Uterus (tissue), 4 donors: ENCODE measurements at places on chromosomes 5 and 9.
A peak's percentile ranks its signal among the peaks of the same experiment; 100 is the strongest.

DNA sequence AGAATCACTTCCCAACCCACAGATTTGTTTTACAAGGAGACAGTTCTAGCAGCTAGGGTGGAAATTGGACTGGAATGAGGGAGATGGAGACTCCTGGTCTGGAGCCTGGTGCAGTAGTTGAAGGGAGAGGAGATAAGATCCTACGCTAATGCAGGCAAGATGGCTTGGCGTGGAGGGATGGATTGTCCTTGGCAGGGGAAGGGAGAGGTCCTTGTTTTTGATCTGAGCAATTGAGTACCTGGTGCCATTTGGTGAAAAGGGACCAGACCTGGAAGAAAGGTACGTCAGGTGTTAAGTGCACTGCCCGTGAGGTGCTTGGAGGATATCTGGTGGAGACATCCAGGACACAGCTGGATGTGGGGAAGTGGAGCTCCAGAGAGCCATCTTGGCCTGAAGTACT lies 35.7 kb downstream of the ANGPTL2 start:
- no peak for DNase-seq

DNA sequence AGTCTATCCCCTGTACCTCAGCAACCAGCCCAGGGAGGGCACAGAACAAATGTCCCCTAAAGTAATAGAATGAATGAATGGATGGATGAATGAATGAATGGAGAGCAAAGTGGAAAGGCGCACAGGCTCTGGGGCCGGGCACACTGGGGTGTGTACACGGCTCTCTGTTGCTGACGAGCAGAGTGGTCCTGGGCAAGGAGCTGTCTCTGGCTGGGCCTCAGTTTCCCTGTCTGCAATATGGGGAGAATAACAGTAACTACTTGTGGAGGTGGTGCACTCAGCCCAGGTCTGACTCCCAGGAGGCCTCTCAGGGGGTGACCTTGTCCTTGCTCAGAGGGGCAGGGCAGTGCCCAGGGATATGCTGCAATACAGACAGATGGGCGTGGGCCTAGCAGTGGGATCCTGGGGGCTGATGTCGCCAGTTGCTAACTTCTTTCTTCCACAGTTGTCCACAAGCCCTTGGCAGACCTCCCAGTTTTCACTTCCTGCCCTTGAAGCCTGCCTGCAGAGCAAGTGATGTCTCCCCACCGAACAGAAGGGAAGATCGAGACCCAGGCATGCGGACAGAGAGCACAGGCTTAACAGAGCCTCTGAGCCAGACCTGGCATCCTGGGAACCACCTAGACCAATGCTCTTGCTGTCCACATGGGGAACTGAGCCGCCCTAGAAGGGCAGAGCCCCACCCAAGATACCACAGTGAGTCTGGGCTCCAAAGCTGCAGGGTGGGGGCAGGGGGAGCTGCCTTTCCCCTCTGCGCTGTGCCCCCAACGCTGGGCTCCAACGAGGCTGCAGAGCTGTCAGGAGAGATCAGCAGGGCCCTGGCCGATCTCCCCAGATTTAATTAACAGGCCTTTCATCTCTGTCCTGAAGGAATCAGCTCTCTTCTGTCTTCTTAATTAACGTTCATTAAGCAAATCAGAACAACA lies 13.6 kb upstream of the LAMC3 start:
- DNase-seq, result no peak

DNA sequence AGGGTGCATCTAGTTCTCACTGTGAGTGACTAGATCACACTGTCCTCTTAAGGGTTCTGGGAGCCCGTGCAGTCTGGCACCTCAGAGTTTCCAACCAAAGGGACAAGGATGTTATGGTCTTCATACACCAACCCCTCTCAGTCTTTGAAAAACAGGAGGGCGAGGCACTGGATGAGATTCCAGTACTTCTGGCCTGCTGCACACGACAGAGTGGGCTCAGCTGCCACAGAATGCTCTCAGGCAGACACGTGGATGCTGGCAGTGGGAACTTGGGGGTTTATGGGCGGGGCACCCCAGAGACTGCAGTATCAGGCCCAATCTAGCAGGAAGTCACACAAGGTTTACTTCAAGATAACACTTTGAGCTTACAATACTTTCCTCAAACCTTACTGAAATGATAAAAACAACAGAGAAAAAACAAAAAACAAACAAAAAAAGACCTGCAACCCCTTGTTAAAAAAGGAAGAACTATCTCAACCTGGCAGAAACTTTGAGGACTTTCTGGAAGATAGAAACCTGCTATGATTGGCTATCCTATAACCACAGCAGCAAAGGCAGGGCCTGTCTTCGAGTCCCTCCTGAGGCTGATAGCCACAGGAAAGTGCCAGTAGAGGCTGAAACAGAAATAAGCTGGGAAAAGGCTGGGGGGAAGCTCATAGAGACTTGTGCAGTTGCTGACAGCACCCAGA lies 28.3 kb upstream of the TGFBR1 start:
- DNase-seq, result no peak

- DNase-seq, result peak; percentile 24
These were observed 507.8 kb downstream of the MAT2B start for GRCh38 chr5:164013077-164013670.

DNA sequence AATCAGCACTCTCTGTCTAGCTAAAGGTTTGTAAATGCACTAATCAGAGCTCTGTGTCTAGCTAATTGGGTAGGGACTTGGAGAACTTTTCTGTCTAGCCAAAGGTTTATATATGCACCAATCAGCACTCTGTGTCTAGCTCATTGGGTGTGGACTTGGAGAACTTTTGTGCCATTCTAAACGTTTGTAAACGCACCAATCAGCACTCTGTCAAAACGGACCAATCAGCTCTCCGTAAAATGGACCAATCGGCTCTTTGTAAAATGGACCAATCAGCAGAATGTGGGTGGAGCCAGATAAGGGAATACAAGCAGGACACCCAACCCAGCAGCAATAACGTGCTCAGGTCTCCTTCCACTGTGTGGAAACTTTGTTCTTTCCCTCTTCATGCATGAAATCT lies 298.6 kb upstream of the PTPRD start:
- no peak for DNase-seq

- DNase-seq, result no peak
These were observed 49.4 kb downstream of the MCTP1 start for GRCh38 chr5:95235439-95235982.

- DNase-seq, result no peak
These were observed 164.5 kb downstream of the GAS1 start for GRCh38 chr9:86782831-86783230.

DNA sequence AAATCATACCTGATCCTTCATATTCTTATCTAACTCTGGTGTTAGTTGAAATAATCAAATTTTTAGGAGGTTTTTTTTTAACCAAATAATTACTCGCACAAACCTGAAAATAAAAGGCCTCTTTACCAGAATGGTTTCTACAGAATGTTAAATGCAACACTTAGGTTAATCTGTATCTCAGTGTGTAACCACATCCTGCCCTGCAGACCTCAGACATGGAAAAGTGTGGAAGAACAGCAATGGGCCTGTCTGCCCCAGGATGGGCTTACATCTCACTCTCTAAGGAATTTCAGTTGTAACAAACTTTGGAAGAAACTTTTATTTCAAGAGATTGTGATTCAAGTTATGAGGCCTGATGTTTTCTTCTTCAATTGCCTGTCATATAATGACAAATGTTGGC lies 32.5 kb upstream of the MIER3 start:
- no peak for DNase-seq

DNA sequence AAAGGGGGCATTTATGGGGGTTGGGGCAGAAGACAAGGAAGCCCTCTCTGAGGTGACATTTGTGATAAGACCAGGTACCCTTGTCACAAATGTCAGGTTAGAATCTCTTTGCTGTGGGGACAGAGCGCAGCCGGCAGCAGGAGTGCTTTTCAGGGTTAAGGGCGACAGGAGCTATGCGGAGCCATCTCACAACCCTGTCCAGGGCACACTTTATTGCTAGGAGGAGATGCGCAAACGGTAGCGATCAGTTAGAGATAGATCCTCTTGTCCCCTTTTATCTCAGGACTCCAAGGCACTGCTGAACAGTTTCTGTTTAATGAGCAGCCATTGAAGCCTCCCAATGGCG lies 438 bp upstream of the LAMC3 start:
- DNase-seq, result no peak

GRCh38 chr5:126062398-126063221 lies 360.6 kb upstream of the GRAMD2B start:
- DNase-seq, result no peak

- DNase-seq, result no peak
These were observed 1.0 kb downstream of the KLF9 start for GRCh38 chr9:70413464-70413798.

DNA sequence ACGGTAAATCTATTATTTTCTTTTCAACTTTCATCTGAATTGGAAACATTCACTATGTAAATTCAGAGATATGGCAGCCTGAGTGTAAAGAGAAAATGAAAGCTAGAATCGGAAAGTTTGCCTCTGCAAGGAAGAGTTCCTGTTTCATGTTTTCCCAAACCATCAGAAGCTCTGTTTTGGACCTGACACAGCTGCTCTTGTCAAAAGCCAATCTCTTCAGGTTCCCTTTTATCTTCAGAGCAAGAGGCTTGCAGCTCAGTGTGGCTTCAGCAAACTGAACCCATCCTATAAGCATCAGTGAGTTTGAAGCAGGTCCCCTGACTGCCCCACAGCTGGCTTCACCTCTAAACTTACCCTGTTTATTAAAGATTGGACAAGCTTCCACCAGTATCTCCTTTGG lies 1099.7 kb downstream of the DTWD2 start:
- no peak for DNase-seq

GRCh38 chr9:69344459-69344858 lies 19.4 kb downstream of the ENTREP1 start:
- DNase-seq, result no peak

- peak; percentile 73 for DNase-seq
These were observed 95.1 kb downstream of the DAPK1 start for GRCh38 chr9:87592554-87593358.

- peak; percentile 46 for DNase-seq
These were observed 1.2 kb upstream of the GCNT4 start for GRCh38 chr5:75053304-75054133.
